ENCODE measurements at places on chromosomes 12 and 14.

DNA sequence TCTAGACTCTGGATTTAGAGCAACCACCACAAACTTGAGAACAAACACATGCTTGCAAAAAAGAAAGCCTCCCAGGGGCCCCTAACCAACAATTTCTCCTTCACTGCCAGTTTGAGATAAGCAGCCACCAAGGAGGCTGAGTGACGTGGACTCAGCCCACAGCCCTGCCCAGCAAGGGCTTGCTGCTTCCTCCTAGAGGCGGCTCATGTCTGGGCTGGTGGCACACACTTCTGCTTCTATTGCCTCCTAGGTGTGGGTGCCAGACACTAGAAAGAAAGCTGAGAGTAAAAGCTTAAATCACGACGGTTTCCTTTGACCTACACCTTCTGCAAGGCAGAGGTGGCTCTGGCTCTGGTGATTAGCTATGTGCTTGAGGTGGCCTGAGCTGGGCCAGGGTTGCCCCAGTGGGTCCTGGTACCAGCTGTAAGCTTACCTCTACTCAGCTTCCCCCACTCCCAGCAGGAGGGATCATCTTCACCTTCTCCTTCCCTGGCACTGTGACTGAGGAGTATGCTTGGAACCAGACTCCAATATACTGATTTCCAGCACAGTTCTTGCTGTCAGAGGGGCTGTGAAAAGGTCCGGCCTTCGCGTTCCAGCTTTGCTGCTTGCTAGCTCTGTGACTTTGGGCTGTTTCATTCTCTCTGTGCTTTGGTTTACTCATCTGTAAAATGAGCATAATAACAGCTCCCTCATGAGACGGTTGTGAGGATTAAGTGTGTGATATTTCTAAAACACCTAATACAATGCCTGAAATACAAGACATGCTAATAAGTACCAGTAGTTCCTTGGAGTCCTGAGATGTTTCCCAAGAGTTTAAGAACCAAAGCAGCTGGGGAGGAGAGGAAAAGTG, 89.7 kb upstream of the PARP11 start:
- peak; percentile 26 for DNase-seq

DNA sequence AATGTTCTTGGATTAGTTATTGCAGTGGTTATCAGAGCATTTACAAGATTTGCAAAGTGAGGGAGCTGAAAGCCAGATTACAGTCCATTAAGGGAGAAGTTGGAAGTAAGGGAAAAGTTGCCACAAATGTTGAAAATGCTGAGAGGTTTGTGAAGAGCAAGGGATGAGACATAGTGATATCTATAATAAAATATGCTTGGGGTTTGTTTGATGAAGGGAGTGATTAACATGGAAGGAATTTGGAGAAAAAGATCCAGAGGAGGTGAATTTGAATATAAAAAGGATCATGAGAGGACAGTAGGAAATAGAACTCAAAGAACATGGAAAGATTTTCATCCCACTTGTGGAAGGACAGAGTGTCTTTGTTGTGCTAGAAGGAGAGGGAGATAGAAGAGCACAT, 19.3 kb upstream of the CCER1 start:
- no peak for DNase-seq

- DNase-seq: no peak
These were observed 201.3 kb upstream of the FOXN3 start for GRCh38 chr14:89618330-89618708.

DNA sequence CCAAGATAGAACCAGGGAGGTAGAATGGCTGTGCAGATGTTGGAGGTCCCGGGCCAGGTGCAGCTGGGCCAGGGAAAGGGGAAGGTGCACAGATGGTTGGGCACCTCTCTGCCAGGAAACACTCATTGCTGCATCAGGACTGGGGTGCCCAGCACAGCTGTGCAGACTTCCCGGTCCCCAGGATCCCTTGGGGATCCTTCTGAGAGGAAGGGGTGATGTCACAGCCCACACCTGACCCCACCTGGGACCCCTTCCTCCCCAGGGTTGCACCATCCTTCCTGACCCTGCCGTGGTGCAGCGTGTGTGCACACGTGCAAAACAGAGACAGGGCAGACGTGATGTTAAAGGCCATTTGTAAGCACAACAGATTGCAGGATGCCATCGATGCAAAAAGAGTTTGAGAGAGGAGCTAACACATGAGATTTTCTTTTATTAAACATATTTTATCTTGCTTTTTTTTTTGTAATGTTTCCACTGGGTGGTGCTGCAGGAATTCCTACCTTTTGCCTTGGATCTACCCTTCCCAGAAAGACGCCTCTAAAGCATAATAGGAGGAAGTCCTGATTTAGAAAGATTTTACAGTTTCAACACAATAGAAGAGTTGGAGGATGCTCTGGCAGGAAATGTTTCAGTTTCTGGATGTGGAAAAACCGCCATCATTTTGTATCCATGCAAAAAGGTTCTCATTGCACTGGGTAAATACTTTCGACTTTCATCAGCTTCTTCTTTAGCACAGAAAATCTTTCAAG, 14.8 kb downstream of the ELK3 start:
- DNase-seq: no peak

DNA sequence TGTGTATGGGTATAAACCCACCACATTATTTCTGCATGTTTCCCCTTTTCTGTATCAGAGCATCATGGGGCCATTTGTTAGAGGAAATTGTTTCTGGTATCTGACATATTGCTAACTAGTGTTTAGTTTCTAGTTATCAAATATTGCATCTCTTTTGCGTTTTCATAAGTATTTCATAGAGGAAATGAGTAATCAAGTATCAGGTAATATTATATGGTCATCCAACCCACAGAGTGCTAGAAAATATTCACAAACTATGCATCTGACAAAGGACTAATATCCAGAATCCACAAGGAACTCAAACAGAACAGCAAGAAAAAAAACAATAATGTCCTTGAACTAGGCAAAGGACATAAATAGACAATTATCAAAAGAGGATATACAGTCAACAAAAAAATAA, 258.9 kb upstream of the LRIG3 start:
- DNase-seq: no peak

- DNase-seq: no peak
These were observed 9.3 kb downstream of the EIF5 start for GRCh38 chr14:103343164-103343879.

All from stimulated activated CD8-positive, alpha-beta memory T cell treated with anti-CD3 and anti-CD28 coated beads, Interleukin-12 subunit alpha, Interleukin-12 subunit beta, amount 100 ng/mL, for 4 hours (primary cell).